ENCODE measurements at places on chromosomes 12 and 14.
A peak's percentile ranks its signal among the peaks of the same experiment; 100 is the strongest.

DNA sequence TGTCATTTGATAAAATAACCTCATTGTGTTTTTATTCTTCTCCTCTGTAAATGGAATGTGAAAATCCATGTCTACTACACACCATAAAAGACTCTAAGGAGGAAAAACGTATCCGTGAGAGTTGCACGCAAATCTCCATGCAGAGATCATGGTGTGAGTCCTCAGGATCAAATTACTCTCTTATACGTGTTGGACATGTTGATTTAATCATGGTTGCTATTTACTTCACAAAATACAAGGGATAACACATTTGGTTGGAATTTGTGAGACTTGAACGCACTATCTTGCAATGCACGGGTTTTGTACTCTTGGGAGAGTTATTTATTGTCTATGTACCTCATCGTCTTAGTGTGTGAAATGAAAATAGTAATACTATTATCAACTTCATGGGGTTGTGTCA lies 128.0 kb upstream of the RASSF8 start:
- peak; percentile 94 for DNase-seq

GRCh38 chr12:112473056-112473455 lies 54.3 kb downstream of the PTPN11 start:
- DNase-seq = no peak

DNA sequence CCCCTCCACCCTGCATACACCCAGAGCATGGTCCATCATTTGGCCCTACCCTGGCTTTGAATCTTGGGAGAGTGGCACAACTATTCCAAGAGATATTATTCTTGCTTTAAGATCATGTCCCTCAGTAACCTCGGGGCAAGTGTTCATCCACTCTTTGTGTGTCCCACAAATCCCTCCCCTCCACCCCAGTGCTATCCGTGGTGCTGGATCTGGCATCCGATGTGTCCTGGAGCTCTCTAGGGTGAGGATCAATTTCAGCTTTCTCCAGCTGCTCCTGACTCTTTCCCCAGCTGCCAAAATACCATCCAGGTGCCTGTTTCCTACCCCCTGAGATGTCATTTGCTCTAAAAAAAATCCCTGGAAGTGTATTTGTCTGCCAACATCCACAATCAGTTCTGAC lies 64.8 kb upstream of the CMKLR1 start:
- DNase-seq = no peak

GRCh38 chr12:29627221-29627620 lies 129.7 kb upstream of the OVCH1 start:
- no peak for DNase-seq

GRCh38 chr12:66050610-66051009 lies 79.9 kb downstream of the LLPH start:
- DNase-seq = no peak

DNA sequence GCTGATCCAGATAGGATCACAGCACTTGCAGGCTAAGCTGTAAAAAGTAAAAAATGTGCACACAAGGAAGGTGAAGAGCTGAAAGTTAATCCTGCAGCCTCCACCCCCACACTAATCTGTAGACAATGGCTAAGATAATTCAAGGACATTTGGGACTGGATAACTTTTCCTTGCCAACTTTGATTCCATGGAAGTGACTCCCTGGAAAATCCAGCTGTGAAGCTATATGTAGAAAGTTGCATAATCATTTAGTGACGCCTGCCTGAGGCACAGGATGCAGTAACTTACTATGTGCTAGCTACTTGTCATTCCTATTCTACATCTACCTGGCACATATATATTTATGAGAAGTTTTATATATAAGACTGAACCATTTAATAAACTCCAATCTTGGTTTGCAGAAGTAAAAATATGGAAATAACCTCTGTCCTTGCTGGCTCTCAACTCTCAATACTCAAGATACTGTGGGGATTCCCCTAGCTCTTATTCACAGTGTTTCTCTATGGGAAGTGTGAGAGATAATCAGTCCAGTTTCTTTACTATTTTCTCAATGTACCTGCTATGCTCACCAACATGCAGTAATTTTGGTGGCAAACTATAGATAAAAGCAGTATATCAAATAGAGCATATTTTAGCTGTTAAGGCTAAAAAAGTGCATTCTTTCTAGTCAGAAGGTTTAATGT lies 14.8 kb downstream of the LDHB start:
- DNase-seq = no peak

GRCh38 chr14:59217011-59217410 lies 28.5 kb downstream of the DAAM1 start:
- DNase-seq = no peak

GRCh38 chr14:24070285-24071143 lies 848 bp upstream of the CPNE6 start:
- no peak for DNase-seq

DNA sequence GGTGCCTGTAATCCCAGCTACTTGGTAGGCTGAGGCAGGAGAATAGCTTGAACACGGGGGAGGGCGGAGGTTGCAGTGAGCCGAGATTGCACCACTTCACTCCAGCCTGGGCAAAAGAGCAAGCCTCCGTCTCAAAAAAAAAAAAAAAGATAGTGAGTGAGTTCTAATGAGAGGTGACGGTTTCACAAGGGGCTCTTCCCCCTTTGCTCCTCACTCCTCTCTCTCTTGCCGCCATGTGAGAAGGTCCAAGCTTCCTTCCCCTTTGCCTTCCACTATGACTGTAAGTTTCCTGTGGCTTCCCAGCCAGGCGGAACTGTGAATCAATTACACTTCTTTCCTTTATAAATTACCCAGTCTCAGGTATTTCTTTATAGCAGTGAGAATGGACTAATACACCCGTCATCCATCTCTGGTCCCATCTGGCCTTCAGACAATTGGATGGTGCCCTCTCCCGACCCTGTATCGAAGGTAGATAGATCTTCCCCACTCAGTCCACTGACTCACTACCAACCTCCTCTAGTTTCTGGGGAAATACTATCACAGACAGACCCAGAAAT lies 27.0 kb upstream of the RCOR1 start:
- DNase-seq = no peak

GRCh38 chr12:32124637-32125036 lies 18.0 kb downstream of the BICD1 start:
- DNase-seq = no peak

DNA sequence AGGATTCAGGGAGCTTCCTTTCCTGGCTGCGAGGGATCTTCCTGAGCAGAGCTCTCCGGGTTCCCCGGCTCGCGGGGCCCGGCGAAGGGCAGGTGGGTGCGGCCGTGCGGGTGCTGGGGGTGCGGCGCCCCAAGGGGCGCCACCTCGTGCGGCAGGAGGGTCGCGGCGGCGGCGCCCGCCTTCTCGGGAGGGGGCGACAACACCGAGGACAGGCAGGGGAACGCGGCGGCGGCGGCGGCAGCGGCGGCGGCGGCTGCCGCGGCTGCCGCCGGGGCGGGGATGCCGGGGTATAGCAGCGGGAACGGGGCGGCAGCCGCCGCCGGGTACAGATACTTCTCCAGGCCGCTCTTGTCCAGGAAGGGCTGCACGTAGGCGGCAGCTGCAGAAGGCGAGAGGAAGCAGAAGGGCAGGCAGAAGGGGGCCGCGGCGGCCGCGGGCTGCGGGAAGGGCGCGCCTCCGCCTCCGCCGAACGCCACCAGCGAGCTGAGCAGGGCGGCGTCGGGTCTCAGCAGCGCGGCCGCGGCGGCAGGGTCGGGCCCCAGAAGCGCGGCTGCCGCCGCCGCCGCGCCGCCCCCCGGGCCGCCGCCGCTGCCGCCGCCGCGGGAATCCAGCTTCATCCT lies 2.7 kb downstream of the BHLHE41 start:
- no peak for DNase-seq

GRCh38 chr12:6891646-6892001 lies 13.0 kb upstream of the LRRC23 start:
- DNase-seq = no peak

GRCh38 chr12:91617818-91618217 lies 435.2 kb upstream of the DCN start:
- DNase-seq = no peak

- no peak for DNase-seq
Measured at GRCh38 chr14:51657762-51658161, 6.1 kb downstream of the FRMD6 start.

DNA sequence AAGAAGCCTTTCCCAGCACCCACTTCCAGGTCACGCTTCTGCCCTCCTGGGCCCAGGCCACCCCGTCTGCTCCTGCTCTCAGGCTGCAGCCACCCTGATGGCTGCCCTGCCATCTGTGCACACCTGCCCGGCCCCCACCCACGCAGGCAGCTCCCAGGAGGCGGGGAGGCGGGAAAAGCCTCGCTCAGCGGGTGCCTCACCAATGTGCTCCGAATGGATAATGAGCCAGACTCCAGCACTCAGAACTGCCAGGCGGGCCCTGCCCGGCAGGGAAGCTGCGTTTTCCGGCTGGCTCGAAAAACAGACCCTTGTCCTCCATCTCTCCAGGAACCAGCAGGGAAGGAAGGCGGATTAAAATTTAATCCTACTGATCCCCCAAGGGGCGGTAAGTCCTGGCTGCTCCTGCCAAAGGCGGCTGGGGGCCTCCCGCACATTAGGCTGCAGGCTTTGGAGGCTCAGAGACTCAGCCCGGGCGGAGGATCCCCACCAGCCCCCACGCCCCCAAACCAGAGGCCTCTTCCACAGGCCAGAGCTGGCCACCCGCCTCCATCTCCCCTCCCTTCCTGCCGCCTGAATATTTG lies 104.0 kb downstream of the NCOR2 start:
- DNase-seq = no peak

DNA sequence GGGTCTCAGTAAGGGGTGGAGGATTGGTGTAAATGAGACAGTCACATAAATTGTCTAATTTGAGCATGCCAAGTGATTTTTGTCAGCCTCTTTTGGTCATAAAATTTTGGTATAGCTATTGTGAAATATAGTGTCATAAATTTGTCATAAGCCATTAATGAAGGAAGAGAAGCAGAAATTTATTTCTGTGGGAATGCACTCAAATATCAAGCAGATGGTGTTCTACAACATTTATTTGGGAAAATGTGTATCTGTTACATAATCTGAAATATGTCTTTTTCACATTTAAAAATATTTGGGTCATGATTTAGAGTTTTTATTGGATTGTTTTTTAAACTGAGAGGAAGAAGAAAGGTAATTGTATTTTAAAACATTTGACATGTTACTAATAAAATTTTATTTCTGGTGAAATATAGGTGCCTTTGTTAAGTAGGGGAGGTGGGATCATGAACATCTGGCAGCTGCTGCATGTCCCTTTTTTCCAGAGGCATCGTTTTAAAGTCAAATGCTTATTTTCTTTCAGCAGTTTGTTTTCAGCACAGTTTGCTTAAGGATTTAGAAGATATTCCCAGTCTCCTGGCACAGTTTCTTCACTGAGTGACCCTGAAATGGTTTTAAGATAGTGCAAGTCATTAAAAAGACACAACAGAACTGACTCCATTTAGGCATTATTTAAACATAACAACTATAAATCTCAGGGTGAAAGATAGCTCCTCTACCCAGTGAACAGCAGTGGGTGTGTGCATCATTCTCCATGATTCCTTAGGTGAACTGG lies 371.7 kb downstream of the SNAPC1 start:
- no peak for DNase-seq

- no peak for DNase-seq
Measured at GRCh38 chr12:53578783-53579182, 47.4 kb downstream of the ATF7 start.

- DNase-seq = no peak
Measured at GRCh38 chr14:101215927-101216326, 312.4 kb upstream of the RTL1 start.

- no peak for DNase-seq
Measured at GRCh38 chr12:68806488-68807237, 1.3 kb upstream of the MDM2 start.

DNA sequence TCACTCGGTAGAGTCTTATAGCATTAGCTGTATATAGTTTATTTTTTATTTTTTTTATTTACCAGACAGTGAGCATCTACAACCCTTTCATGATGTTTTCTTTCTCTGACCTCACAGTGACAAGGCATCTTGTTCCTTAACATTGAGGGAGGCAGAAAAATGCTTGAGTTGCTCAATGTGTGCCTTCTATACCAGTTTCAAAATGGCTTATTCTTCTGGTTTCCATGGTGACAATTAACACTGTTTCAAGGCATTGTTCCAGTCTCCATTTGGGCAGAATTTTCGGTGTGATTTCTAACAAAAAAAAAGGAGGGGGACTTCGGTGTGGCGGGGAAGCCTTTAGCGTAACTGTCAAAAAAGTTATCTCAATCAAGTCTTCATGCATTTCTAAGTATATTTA lies 209.7 kb upstream of the NPAS3 start:
- DNase-seq = no peak

GRCh38 chr12:101749657-101750056 lies 10.4 kb upstream of the SYCP3 start:
- DNase-seq = no peak

GRCh38 chr14:67077921-67078320 lies 111.3 kb upstream of the GARIN2 start:
- no peak for DNase-seq

- no peak for DNase-seq
Measured at GRCh38 chr12:65742018-65743010, 82.0 kb upstream of the HMGA2 start.

DNA sequence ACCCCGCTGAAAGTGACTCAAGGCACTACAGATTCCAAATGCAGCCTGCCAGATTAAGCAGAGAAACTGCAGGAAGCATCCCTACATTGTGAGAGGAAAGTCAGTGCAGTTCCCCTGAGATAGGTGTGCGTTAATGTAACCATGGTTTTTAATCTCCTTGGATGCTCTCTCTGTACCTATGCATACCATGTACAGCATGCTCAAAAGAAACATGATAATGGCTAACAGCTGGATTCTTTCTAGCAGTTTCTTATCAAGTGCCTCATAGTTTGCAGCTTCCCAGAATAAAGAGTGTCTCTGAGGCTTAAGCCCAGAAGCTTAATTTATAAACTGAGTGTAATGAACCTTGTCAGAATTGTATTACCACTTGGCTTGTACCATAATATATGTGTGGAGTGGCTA lies 17.1 kb upstream of the MDM1 start:
- DNase-seq = no peak

GRCh38 chr12:109433618-109434017 lies 43.5 kb downstream of the KCTD10 start:
- DNase-seq = no peak

- no peak for DNase-seq
Measured at GRCh38 chr14:91674911-91675310, 57.0 kb downstream of the CATSPERB start.

DNA sequence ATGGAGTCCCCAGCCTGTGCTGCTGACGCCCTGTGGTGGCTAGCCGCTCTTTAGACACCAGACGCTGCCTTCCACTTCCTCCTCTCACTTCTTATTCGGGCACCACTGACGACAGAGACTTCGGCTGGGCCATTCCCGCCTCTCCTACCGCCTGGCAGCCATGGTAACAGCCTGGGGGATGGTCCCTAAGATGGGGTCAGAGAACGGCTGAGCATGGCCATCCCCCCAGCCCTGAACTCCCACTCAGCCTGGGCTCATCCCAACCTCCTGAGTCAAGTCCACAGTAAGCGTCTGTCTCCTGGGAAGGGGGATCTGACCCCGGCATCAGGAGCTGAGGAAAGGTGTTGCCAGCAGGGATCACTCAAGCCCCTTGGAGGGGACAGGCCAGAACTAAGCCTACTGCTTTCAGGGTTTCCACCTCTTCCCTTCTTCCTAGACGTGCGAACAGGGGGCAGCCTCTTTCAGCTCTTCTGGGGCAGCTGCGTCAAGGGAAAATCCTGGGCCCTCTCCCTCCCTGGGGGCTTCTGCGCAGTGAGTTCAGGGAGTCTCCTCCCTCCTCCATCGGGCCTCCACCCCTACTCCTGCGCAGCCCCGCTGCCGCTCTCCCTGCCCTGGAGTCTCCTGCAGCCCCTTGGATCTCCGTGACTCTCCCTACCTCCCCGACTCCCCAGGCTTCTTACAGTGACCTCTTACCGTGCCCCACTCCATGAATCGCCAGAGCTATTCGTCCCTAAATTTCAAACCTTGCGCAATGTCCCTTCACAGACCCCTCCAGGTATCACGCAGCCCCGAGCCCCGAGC lies 643 bp upstream of the TAMALIN start:
- DNase-seq = no peak

All from fibroblast of skin of left biceps (primary cell).